Daoy (cell line): ENCODE measurements at places on chromosomes 3 and 15. TPM values are rescaled to one million over a fixed set of nuclear protein-coding genes. Genes with fewer than 3 reads are reported as not detected.

DNA sequence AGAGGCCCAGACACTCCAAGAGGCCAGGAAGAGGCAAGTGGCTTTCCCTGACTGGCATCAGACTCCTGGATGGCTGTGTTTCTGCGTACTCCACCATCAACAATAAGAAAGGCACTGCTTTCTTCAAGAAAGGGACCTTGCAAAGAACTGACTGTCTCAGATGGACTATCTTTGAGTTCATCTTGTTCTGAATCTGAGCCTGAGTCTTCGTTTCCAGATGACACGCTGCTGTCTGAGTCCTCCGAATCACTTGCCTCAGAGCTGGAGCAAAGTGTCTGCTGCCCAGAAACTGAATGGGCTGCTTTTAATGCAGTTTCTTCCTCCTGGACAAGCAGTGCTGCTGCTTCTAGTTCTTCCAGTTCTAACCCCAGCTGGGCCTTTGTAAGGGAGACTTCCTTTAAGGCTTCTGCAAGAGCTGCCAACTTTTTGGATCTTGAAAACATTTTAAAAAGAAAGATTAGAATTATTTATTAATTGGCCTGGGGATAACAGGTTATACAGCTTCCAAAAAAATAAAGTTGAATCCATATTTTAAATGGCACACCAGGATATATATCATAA is 97.8 kb downstream of the SHQ1 start:
- DNase-seq, result no peak

- DNase-seq, result peak; percentile 57
These were observed 164.8 kb downstream of the ERC2 start for GRCh38 chr3:56303487-56303886.

The CCDC13 gene
- total RNA-seq, result 0.74 and 1.5 TPM in 2 replicates

DNA sequence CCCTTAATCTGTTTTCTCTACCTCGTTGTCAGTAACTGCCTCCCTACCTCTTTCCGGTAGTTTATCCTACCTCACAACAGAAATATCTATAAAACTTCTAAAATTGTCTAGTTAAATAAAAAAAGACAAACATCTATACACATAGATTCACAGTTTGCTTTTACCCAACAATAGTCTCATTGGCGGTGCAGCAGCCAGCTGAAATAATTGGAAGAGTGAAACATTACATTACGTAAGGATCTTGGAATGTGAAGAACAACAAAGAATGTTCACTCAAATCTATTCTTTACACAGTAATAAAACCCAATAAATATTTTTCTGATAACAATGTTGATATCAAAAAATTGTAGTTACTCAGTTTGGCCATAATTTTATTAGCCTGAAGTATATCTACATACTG is 115.5 kb upstream of the ARPP21 start:
- peak; percentile 3 for DNase-seq

DNA sequence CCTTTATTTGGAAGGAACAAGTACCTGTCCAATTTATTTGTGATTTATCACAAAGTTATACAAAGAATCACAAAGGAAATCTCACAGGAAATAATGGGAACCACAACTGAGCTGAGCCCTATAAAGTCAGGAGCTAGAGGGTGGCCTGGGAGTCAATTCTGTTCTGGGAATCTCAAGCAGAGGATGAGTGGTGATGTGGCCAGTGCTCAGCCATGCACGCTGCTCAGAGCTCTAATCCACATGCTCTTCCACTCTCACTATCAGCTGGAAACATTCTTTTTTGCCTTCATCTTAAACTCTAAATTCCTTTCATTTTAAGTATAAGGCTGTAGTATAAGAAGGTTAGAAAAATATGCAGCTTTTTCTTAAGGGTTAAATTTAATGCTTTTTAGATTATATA is 36.6 kb downstream of the UACA start:
- no peak for DNase-seq

- no peak for DNase-seq
These were observed 143.1 kb downstream of the TLE3 start for GRCh38 chr15:69954666-69955065.

- no peak for DNase-seq
These were observed 27.7 kb downstream of the LAMP3 start for GRCh38 chr3:183134844-183135243.

DNA sequence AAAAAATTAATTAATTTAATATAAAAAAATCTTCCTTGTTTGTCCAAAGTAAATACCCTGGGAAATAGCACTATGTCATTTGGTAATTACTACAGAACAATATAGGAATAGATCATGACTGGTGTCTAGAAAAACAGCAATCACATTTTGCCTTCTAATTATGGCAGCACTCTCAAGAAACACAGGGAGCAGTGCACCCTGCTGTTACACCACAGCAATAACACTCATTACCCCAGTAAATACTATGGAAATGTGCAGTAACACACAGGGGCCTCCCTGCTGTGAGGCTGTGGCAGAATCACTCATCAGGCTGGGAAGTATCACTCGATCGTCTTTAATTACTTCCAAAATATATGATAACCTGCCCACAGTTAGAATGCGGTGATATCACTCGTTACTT is 646.0 kb downstream of the TUSC7 start:
- DNase-seq, result peak; percentile 46

DNA sequence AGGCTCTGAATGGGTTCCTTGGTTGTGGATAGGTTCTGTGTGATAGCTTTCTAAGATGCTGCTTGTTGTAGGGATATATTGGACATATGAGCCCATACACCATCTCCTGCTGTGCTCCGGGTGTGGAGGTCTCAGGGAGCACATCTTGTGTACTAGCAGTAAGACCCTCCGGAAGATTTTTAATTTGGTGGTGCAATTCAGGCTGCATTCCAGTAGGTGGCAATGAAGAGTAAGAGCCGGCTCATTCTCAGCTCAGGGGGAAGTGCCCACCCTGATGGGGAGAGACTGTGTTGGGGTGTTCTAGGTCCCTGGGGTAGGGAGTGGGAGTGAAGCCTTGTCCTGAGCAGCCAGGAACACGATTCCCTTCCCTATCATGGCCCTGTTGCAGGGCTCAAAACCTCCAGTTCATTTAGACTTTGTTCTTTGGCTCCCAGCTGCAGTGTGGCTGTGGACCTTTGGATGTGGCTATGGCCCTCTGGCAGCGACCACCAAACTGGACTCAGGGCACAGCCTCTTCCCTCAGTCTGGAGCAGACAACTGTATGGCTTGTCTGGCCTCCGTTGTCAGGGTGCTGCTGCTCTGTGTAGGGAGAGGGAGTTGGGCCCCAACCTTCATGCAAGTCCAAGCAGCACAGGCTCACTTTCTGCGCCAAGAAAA is 104.7 kb downstream of the UNC13C start:
- DNase-seq, result no peak

The MUC13 gene
- 0.11 TPM in 1 of 2 replicates, not detected in the other for total RNA-seq

DNA sequence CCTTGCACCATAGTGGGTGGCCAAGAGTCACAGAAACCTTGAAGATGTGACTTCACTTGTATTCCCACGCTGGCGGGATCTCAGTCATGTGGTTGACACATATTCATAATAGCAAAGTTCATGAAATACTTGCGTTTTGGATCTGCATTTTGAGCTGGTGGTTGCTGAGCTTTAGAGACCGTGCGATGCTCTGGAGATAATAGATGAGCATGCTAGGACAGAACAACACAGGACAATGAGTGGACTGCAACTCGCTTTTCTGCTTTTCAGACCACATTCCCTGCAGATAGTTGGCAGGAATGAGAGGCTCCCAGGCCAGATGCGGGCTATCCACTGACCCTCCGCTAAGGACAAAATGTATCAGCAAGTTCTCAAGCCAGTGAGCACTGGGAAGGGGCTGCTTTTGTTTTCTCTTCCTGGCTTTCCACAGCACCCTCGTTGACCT is 13.8 kb upstream of the STARD5 start:
- DNase-seq, result no peak

- DNase-seq, result no peak
These were observed 78.2 kb upstream of the TRPM1 start for GRCh38 chr15:31179693-31180092.
